Activated CD8-positive, alpha-beta memory T cell treated with anti-CD3 and anti-CD28 coated beads for 4 hours (primary cell): ENCODE measurements at places on chromosomes 3 and 15.

- DNase-seq: no peak
These were observed 252.3 kb upstream of the CHRM5 start for GRCh38 chr15:33716025-33716424.

- DNase-seq: no peak
These were observed 82.2 kb upstream of the CBLB start for GRCh38 chr3:105950881-105951600.

- no peak for DNase-seq
These were observed 9.7 kb downstream of the WDR5B start for GRCh38 chr3:122406198-122406597.

- DNase-seq: no peak
These were observed 35.0 kb upstream of the ARID3B start for GRCh38 chr15:74505837-74506514.

GRCh38 chr3:14346642-14347041 is 55.8 kb upstream of the SLC6A6 start:
- no peak for DNase-seq

- DNase-seq: no peak
These were observed 29.5 kb downstream of the SIAH2 start for GRCh38 chr3:150733373-150733935.
